Activated naive CD4-positive, alpha-beta T cell treated with anti-CD3 and anti-CD28 coated beads, Interleukin-2, amount 10 ng/mL, durations not matched to agents 7 days and 5 days (primary cell): ENCODE measurements at places on chromosomes 2 and 18.

DNA sequence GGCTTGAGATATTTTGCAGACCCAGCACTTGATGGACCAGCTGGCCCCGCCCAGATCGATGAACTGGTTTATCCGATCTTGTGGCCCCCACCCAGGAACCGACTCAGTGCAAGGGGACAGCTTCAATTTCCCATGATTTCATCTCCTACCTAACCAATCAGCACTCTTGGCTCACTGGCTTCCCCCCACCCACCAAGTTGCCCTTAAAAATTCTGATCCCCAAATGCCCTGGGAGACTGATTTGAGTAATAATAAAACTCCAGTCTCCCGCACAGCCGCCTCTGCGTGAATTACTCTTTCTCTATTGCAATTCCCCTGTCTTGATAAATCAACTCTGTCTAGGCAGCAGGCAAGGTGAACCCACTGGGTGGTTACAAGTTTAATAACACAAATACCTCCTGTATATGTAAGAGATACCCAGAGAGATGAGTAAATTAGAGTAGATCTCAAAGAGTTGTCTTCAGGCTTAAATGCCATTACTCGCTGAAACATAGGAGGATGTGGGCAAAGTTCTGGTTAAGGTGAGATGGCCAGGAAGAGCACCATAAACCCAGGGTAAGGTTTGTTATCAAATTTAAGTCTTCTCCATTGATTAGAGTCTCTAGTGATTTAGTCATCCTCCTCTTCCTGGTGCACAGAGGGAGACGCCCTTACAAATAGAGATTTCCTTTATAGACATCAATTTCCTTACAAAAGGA, 222.8 kb downstream of the ARL4C start:
- peak; percentile 33 for DNase-seq

GRCh38 chr18:8701546-8702118, 3.7 kb upstream of the MTCL1 start:
- no peak for DNase-seq

DNA sequence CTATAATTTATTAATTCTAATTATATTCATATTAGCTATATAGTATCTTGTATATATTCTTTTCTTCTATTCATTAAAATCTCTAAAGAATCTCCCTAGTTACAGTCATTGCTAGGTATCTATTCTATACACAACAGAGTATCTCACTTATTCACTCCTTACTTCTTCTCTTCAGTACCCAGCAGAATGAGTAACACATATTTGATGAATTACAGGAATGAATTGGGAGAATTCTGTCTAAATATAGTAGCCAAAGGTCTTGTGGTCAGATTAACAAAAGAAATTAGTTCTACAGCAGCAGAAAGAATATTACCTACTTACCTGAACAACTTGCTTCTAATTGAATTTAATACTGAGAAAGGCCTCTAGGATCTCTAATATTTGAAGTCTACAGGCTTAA, 758.0 kb upstream of the ZEB2 start:
- DNase-seq, result no peak

- DNase-seq, result peak; percentile 67
Observed at GRCh38 chr2:85754313-85755095, 713 bp downstream of the ATOH8 start.

GRCh38 chr2:67733517-67733916, 329.3 kb downstream of the C1D start:
- peak; percentile 23 for DNase-seq
